Stimulated activated CD8-positive, alpha-beta memory T cell treated with anti-CD3 and anti-CD28 coated beads, Interleukin-2, amount 100 ng/mL, for 1 hour (primary cell): ENCODE measurements at places on chromosomes 2 and 18.

GRCh38 chr2:158042245-158042644 lies 59.4 kb upstream of the UPP2 start:
- DNase-seq: no peak

GRCh38 chr2:224308272-224308911 lies 93.5 kb downstream of the FAM124B start:
- DNase-seq: no peak

DNA sequence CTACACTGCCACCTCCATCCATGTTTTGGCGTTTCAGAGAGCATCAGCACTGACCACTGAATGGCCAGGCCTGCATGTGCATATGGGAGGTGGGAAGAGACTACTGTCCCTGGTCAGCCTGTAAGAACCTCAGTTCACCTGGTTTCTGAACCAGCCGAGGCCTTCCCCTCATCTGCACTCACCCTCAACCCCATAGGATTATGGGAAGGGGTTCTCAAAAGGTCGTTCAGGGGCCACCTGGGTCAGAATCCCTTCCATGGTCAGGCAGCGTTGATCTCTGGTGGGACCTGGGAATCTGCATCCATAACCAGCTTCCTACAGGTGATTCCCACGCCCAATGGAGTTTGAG lies 36.7 kb downstream of the TET3 start:
- no peak for DNase-seq

DNA sequence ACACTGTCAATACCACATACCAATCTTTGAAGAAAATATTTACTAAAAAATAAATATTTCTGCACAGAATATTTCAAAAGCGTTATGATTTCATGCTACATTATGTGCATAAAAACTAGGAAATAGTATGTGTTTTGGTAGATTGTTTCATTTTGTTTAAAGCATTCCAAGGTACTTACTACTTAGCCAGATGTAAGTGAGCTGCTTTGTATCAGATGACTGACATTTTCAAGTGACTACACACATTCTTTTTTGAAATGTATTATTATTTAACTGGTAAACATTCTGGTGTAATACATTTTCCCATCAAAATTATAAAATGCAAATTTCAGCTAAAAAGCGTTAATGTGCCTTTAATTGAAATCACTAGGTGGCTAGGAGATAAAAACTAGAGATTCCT lies 21.5 kb downstream of the GCA start:
- DNase-seq: no peak

DNA sequence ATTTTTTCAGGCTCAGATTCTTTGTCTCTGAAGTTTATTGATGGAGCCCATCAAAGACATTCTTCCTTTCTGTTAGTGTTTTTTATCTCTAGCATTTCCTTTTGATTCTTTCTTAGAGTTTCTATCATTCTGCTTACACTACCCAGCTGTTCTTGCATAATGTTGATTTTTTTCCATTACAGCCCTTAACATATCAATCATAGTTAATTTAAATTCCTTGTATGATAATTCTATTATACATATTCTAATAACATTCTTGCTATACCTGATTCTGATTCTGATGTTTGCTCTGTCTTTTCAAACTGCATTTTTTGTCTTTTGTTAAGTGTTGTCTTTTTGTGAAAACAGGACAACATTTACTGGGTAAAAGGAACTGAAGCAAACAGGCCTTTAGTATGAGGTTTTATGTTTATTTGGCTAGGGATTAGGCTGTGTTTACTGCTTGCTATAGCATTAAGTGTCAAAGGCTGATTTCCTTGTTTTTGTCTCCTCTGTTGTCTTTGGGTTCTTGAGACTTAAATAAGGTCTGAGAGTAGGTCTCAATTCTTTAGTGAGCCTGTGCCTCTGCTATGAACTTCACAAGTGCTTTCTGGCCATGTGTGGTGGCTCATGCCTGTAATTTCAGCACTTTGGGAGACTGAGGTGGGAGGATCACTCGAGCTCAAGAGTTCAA lies 8.0 kb upstream of the STAM2 start:
- no peak for DNase-seq

DNA sequence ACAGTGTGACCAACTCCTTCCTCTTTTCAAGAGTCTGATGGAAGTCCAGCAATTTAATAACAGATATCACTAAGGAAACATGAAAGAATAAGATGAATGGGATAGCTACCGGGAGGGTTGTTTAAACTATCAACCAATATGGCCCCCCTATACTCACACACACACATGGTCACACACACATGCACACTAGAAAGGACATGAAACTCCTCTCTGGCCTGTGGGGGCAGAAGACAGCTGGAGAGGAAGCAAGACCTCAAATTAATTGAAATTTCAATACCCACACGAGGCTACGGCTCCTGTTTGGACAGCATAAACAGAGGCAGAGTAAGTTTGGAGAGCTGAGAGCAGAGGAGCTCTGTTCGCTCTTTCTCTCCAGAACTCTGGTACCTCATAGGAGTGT lies 34.7 kb upstream of the REEP1 start:
- DNase-seq: no peak

GRCh38 chr2:180577567-180577966 lies 402.8 kb upstream of the UBE2E3 start:
- no peak for DNase-seq

- DNase-seq: no peak
Observed at GRCh38 chr2:231592636-231593145, at the start of gene TEX44. TEX44 (plus strand) TSS chr2:231592864; CDS start chr2:231592952, 88 bp downstream.

DNA sequence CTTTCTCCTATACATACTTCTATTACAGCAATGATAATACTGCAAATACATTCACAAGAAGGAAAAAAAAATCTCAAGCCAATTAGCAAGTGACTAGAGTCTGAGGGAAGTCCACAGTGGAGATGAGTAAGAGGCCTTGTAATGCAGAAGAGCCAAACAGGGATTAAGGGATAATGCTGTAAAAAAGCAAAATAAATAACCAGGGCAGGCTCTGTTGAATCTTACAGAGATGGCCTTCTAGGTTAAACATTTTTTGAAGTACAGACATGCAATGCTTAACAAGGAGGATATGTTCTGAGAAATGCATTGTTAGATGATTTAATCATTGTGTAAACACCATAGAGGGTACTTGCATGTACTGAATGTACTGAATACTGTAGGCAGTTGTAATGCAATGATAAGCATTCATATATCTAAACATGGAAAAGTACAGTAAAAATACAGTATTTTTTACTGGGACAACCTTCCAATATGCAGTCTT lies 122.1 kb upstream of the RMDN2 start:
- DNase-seq: no peak

- no peak for DNase-seq
Observed at GRCh38 chr2:71078624-71079023, 10.2 kb downstream of the NAGK start.

DNA sequence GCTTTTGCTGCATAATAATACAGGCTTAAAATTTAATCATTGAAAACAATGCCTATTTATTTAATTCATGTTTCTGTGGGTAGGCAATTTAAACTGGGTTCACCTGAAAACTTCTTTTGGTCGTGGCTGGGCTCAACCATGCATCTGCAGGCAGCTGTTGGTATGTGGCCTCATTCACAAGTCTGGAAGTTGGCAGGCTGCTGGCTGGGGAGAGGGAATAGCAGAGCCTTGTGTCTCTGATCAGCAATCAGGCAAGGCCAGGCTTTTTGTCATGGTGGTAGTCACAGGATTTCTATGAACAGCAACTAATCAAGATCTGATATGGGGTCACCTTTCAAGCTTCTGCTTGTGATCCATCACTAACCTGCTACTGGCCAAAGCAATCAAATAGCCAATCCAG lies 130.1 kb upstream of the KCNJ3 start:
- DNase-seq: no peak

DNA sequence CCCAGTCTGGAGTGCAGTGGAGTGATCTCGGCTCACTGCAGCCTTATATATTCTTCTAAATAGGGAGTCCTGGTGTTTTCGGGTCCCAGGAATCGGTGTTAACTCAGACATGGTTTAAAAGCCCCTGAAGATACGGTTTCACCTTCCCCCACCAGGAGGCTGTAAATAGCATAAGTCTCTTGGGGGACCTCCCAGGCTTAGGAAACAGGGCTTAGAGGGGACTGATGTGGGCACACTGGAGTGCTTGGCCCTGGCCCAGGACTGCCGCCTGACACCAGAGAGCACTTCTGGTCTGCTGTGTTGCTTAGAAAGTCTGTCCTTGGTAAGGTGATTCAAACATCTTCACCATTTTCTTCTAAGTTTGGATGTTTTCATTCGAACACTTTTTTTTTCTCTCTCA lies 39.7 kb upstream of the MAP4K4 start:
- no peak for DNase-seq

DNA sequence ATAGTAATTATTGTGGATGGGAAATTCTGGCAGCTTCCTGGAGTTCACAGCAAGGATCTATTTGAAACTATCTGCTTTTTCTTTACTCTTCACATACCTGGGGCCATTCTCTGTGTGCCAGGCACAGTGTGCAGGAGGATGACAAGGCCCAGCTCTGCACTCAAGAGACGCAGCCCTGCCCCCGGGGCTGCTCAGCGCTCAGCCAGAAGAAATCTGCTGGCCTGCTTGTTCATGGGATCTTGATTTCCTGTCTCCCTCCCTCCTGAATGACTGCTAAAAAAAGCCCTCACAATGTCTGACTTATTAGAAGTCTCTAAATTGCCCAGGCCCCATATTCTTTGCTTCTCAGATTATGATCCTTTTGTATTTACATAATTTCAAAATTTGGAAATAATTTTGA lies 210.9 kb downstream of the DCDC2C start:
- DNase-seq: no peak

DNA sequence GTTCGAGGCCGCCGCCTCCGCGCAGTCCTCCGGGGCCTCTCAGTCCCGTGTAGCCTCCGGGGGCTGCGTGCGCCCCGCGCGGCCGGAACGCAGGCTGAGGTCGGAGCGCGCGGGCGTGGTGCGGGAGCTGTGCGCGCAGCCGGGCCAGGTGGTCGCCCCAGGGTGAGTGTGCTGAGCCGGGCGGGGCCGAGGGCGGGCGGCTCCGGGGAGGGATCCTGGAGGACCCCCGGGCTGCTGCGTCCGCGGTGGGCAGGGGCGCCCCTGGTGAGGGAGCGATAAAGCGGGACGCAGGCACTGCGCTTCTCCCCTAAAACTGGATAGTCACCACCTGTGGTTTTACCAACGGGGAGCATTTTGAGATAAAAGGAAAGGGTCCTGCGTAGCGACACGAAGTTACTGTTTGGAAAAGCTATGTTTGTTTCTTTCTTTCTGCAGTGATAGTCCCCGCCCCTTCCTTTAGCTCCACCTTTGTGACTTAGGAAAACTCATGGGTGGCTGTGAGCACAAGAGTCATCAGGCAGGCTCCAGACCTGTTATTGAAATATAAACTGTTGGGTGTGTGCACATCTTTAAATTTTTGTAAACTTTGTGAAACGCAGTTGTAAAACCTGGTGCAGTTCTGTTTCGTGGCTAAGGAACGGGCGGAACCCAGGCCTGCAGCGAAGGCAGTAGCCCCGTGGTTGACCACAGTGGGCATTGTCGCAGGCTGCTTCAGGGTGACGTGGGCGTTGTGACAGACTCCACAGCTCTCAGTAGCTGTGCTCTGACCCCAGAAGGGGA lies 687 bp downstream of the CTDP1 start:
- no peak for DNase-seq

- DNase-seq: no peak
Observed at GRCh38 chr2:86468162-86469033, 27.2 kb downstream of the KDM3A start.

DNA sequence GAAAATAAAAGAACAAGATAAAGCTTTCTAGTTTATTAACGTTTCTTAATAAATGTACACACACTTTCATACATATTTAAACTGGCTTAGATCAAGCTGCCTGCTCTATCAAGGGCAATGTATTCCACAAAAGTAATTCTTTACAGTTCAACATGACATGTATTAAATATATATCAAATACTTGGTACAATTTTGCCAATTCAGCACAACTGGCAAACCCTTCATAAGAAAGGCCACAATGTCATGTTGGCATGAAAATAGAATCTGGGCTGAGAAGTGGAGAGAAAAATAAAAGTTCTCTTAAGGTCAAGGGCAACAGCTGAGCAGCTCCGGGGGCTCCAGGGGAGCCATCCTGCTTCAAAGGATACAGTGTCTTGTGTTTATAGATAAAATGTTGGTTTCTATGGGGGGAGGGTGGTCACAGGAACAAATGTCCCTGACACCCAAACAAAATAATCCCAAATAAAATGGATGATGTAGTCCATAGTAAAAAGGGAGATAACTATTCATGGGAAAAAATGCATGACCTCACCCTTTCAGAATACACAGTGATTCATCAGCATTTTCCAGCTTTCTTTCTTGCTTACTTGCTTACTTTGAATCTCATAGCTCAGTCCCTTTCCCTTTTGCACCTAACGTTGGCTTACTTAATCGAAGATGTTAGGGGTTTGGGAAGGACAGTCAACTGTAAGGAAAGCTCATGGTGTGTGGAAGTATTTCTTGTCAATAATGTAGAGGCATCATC lies 494.9 kb downstream of the NYAP2 start:
- DNase-seq: no peak

DNA sequence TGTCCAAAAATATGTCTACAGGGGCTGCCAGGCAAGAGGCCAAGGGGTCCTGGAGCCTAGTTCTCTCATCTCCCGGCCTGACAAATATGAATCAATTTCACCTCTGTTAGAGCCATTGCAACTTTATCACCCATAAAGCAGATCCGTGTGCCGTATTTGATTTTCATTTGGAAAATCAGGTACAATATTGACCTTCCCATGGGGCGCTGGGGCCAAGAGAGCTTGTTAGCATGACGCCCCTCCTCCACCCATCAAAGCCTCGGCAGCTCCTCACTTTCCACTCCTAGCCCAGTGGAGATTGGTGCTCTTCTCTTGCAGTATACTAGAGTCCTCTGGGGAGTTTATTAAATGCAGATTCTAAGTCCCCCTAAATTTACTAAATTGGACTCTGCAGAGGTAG lies 96.8 kb downstream of the CAPN13 start:
- no peak for DNase-seq

DNA sequence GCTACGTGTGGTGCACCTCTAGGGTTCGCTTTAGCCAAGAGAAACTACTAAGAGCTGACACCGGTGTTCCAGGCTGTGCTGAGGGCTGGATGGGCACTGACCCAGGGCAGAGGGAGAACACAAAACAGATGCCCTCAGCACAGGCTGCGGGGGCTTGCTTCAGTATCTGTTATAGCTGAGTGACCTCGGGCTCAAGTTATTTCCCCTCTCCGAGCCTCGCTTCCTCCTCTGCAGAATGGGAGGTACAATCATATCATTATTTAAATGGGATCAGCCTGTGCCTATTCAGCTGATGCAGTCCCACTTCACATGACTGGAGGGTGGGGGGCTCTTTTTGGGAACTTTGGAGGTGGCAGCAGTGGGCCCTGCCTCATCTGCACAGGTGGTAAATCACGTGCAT lies 156.1 kb upstream of the APCDD1 start:
- DNase-seq: no peak

GRCh38 chr2:143162123-143162837 lies 33.1 kb downstream of the ARHGAP15 start:
- DNase-seq: no peak

- DNase-seq: no peak
Observed at GRCh38 chr2:126408671-126409070, 247.3 kb upstream of the GYPC start.

- DNase-seq: no peak
Observed at GRCh38 chr18:67068608-67069007, 447.9 kb downstream of the DSEL start.

GRCh38 chr18:77298172-77298571 lies 48.5 kb downstream of the GALR1 start:
- DNase-seq: no peak
